ENCODE measurements at places on chromosomes 11 and 22.

- DNase-seq, result no peak
Observed at GRCh38 chr22:49538006-49538405, 289.7 kb downstream of the BRD1 start.

- no peak for DNase-seq
Observed at GRCh38 chr22:39469681-39470450, 13.1 kb downstream of the MGAT3 start.

- DNase-seq, result peak; percentile 28
Observed at GRCh38 chr11:116791002-116791812, 472 bp downstream of the APOA5 start.

DNA sequence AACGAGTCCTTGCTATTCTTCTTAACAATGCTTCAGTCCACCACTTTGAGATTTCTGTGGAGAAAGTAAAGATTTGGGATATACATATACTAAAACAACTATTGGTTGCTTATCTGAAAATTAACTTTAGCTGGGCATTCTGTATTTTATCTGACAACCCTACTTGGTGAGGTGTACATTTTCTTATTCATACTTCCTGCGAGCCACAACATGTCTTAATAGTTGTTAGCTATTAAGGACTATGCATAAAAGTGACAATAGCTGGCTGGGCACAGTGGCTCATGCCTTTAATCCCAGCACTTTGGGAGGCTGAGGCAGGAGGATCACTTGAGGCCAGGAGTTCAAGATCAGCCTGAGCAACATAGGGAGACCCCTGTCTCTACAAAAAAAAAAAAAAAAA is 28.0 kb upstream of the TMA7B start:
- no peak for DNase-seq

- peak; percentile 29 for DNase-seq
Observed at GRCh38 chr11:128745311-128746136, 51.7 kb downstream of the FLI1 start.

- no peak for DNase-seq
Observed at GRCh38 chr11:96390488-96390792, 627 bp downstream of the JRKL start.

DNA sequence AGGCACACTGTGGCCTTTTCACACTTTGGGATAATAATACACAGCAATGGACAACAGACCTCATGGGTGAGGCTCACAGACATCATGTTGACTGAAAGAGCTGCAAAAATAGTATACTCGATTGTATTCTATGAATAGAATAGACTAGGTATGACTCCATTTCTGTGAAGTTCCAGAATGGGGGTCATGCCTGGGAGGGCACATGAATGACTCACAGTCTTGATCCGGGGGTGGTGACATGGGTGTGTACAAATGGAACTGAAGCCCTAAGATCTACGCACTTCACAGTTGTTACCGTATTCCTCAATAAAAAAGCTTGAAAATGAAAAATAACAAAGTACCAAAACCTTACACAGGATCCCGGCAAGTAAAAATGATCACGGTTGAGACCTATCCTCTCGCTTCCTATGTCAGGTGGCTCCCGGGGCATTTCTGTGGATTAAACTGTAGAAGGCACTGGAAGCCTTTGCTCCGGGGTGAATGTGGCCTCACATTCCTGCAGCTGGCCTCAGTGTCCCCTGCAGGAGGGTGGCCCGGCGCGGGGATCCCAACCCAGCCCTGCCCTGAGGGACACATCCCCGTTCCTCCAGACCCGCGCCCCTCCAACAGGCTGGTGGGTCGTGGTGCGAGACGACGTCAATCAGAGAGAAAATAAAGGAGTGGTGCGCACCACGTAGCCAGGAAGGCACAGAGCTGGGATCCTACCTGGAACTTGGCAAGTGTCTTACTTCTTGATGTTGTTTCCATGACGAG is 75.9 kb downstream of the NECTIN1 start:
- DNase-seq, result no peak

DNA sequence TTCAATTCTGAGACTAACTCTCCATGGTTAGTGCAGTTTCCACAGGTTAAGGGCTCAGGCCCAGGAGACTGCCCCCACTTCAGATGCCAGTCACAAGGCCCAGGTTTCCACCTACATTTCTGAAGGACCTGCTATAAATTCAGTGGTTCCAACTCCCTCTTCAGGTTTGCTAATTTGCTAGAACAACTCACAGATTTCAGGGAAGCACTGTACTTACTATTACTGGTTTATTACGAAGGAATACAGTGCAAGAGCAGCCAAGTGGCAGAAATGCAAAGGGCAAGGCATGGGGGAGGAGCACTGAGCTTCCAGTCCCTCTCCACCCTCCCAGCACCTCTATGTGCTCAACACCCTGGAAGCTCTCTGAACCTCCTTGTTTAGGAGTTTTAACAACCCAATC is 39.3 kb upstream of the SPON1 start:
- DNase-seq, result no peak

DNA sequence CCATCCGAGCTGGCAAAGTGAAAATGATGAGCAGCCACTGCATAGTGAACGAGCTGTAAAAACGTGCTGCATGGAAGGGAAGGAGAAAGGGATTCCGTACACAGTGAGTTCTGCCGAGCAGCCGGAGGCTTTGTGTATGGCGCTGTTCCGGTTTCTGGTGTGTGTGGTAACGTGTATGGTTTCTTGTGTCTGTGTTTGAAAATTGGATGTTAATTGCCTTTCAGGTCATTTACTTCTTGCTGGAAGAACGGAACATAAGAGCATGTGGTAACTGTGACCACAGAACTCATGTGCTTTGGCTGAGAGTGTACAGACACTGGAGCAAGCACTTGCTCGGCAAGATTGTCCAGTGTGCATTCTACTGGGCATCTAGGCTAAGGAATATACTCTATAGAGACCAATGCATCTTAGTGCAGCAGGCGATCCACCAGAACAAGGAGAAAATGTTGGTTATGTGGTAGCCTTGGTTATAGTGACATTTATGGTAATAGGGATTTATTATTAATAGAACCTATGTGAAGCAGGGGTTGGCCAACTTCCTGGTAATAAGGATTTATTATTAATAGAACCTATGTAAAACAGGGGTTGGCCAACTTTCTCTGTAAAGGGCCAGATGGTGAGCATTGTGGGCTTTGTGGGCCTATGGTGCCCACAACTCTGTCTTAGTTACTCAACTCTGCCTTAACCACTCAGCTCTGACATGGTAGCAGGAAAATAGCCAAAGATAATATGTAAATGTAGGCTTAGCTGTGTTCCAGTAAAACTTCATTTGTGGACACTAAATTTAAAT is 49.2 kb downstream of the GRAMD1B start:
- no peak for DNase-seq

DNA sequence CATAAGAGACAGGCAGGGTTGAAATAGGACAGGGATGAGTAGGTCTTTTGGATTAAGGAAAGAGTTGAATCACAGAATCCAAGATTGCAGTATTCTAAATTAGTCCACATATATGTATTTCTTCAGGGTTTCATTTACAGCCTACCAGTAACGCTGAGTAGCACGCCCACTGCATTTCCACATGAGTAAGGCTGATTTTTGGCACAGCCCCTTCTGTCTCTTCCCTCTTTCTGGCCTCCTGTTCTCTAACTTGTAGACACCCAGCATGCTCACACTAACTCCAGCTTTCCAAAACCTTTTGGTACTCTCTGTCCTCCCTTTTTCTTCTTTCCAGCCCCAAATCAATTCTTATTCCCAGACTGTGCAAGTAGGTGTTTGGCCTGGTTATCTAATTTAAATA is 3.7 kb upstream of the SIK2 start:
- no peak for DNase-seq

- DNase-seq, result no peak
Observed at GRCh38 chr22:27153386-27153785, 496.0 kb downstream of the MIAT start.

DNA sequence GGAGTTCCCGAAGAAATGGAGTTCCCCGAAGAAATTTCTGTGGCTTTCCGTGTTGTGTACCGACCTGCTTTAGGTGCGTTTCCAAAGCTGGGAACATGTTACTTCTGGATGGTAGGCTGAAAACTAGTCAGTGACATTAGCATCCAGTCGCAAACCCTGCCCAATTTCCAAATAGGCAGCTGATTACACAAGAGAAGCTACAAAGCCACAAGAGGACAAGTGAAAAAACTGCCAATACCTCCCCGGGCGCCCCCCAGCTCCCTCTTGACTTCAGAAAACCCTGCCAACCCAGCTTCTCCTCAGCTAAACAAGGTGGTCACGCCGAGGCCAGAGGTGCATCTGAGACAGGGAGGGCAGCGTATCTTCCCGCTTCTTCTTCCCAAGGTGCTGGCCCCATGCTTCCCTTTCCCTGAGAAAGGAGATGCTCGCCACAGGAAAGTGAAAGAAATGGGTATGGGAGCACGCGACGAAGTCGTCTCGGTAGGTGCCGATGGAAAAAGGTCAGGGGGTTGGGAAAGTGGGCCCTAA is 551 bp downstream of the AGBL2 start:
- peak; percentile 2 for DNase-seq

- DNase-seq, result no peak
Observed at GRCh38 chr22:36104435-36104834, 56.1 kb downstream of the APOL3 start.

All from dermis microvascular lymphatic vessel endothelial cell (primary cell).